ENCODE measurements at places on chromosomes 1 and 21.

GRCh38 chr1:31127266-31127665, 61.7 kb upstream of the PUM1 start:
- DNase-seq = no peak

DNA sequence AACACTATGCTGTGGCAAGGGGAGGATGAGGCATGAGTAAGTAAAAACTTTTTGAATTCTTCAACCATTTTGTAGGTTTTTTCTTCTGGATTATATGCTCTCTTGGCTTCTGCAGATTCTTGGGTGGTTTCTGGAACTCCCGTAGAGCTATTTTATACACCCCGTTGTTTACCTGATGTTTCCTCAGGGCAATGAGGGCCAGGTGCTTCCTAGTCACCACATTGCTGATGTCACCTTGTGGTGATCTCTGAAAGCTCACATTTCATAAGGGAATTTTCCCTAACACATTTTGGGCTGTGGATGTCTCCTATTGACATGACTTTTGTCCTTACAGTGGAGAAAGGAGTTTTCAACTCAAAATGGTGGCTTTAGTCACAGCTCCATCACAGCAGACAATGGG, 356.6 kb downstream of the PLA2G4A start:
- DNase-seq = no peak

DNA sequence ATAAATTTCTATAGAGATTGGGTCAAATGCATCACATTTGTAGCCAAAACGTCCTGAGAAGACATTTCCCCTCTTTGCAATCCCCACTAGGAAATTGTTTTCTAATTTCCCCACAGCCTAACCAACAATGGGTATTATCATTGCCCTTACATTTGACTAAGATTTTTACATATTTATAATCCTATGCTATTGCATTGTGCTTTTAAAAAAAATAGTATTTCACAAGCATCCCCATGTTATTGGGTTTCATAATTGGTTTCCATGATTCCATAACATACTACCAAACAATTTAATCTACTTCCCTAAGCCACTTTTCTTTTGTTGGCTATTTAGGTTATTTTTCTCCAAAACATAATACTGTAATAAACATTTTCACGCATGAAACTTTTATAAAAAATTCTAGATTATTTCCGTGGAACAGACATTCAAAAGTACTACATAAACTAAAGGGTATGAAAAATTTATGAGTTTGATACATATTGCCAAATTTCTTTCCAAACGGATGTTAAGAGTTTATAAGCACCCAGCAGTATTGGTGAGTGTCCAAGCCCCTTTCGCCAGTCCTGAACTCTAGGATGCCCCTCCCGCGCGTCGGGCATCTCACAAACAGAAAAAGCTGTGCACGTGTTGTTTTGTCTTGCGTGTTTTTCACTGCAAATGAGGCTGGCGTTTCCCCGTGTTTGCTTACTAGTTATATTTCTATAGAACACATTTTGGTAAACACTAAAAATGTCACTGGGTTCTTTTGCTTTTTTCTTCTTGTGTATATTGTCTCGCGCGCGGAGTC, 2.0 kb upstream of the LHX4 start:
- DNase-seq = no peak

- no peak for DNase-seq
Measured at GRCh38 chr1:61204528-61204927, 122.2 kb downstream of the NFIA start.

DNA sequence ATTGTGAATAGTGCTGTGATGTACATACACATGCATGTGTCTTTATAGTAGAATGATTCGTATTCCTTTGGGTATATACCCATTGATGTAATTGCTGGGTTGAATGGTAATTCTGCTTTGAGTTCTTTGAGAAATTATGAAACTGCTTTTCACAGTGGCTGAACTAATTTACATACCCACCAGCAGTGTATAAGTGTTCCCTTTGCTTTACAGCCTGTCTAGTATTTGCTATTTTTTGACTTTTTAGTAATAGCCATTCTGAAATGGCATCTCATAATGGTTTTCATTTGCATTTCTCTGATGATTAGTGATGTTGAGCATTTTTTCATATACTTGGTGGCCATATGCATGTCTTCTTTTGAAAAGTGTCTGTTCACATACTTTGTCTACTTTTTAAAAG, 54.5 kb upstream of the FAM78B start:
- no peak for DNase-seq

GRCh38 chr21:46322351-46323226, 1.1 kb downstream of the C21orf58 start:
- DNase-seq = no peak

- no peak for DNase-seq
Measured at GRCh38 chr1:237748171-237748960, 142.4 kb downstream of the ZP4 start.
